ENCODE measurements at places on chromosomes 3 and 15.

DNA sequence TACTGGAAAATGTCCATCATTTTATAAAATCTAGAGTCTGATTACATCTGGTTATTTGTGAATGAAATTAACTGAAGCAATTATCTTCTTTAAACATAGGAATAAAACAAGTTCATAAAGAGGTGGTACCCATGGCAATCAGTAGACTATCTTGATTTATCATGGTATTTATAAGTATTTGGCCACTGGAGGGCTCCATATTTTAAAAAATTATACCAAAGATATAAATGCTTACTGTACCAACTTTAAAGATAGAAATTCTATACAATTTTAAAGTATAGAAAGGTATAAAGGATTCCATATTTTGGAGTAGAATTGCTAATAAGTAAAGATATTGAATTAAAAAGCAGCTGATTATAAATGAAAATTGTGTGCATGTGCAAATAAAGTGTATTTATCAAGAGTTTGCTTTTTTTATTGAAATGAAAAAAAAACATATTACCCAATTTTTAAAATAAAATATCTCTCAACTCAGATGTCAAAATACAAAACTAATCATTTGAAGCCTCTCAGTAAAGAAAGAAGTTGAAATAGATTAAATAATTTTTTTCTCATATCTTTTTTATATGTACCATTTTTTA, 105.3 kb downstream of the BBX start:
- no peak for DNase-seq

GRCh38 chr3:58236527-58237237, 910 bp upstream of the ABHD6 start:
- DNase-seq = no peak

DNA sequence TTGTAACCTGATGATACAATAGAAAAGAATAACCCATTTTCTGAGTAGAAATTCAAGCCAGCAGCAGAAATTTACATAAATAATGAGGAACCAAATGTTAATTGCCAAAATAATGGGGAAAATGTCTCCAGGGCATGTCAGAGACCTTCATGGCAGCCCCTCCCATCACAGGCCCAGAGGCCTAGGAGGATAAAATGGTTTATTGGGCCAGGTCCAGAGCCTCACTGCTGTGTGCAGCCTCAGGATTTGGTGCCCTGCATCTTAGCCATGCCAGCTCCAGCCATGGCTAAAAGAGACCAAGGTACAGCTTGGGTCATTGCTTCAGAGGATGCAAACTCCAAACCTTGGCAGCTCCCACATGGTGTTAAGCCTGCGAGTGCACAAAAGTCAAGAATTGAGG, 352.1 kb upstream of the MEIS2 start:
- no peak for DNase-seq

DNA sequence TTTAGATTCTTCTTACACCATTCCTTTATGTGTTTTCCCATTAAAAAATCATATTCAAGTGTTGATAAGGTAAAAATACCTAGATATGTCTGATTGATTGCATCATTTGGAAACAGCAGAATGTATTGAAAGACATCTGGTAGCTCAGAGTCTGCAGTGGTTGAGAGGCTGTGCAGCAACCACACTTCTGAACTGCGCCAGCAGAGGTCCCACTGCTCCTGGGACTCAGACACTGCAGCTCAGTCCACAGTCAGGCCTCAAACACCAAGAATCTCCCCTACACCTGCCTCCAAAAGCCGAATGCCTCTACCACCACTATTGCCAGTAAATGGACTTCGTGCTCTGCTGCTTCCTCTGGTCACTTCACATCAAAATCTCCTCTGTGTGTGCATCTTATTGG, 176.9 kb upstream of the LMCD1 start:
- DNase-seq = no peak

All from HFF-Myc (cell line).